IMR-90 (cell line): ENCODE measurements at places on chromosomes 2 and 18. TPM values are rescaled to one million over a fixed set of nuclear protein-coding genes. Genes with fewer than 3 reads are reported as not detected.

- DNase-seq = no peak
Observed at GRCh38 chr18:13810950-13811485, 12.9 kb upstream of the MC5R start.

DNA sequence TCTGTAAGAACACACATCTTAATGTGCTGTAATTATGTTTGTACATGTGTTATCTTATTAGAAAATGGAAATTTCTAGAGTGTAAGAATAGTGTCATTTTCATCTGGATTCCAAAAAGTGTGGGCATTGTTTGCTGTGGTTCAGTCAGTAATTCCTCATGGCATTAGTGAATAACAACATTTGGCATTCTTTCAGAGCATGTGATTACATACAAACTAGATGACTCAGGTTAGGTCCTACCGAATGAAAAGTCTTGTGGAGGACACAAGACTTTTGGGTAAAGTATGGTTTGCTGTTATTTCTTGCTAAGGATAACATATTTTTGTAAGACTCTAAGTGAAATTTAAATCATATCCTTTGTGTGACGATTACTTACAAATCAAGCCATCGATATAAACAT is 593.1 kb upstream of the NRXN1 start:
- DNase-seq = peak; percentile 73

- no peak for DNase-seq
Observed at GRCh38 chr2:101698014-101698843, 722 bp downstream of the MAP4K4 start.

DNA sequence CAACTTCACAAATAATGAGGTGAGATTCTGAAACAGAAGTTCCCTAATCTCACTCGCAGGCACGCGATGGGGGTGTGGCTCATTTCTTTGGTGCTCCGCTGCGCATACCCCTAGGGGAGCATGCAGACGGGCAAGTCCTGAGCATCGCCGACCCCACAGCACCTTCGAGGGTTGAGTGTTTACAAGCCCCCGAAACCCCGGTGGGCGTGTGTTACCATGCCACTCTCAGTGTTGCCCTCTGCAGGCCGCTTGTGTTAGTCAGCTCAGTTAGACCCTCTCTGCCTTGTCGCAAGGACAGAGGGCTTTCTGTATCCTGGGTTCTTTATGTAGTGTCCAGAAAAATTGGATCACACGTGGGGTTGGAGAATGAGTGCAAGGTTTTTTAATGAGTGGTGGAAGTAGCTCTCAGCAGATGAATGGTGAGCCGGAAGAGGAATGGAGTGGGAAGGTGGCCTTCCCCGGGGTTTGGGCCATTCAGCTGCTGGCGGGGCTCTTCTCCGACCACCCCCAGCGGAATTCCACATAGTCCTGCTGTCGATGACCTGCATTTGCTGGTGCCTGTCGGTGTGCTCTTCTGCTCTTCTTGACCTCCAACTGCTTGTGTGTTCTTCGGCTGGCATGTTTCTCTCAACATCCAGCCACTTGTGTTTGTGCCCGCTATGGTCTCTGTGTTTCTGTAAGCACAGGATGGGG is 191.3 kb downstream of the RPRM start:
- DNase-seq = no peak

GRCh38 chr2:61750624-61751023 is 103.2 kb downstream of the FAM161A start:
- DNase-seq = peak; percentile 78

DNA sequence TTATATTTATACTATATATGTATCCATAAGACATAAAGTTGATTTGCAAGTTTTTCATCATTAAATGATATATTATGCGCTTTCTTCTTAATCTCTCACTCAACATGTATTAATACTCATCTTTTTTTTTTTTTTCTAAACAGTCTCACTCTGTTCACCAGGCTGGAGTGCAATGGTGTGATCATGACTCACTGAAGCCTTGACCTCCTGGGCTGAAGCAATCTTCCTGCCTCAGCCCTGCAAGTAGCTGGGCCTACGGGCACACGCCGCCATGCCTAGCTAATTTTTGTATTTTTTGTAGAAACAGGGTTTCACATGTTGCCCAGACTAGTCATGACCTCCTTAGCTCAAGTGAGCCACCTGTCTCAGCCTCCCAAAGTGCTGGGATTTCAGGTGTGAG is 51.4 kb upstream of the MAP4K3 start:
- DNase-seq = peak; percentile 95

DNA sequence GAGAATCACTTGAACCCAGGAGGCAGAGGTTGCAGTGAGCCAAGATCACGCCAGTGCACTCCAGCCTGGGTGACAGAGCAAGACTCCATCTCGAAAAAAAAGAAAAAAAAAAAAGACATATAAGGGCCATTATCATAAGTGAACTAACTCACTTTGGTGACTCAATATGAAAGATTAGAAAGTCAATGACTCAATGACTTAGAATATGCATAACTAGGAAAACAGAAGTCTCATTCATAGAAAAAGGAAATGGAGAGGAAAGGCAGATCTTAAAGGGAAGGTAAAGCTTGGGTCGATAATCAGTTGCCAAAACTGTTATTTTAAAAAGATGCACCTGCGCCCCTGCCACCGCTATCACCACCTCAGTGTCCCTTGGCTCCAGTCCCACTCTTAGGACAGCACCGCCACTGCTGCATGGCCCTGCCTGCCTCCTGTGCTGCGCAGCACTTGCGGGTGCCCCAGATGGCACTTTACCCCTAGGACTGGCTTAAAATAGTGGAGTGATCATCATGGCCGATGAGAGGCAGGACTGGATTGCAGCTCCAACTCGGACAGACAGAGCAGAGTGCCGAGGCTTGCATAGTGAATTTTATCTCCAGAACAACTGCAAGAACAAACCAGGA is 54.7 kb downstream of the INO80D start:
- DNase-seq = peak; percentile 75

DNA sequence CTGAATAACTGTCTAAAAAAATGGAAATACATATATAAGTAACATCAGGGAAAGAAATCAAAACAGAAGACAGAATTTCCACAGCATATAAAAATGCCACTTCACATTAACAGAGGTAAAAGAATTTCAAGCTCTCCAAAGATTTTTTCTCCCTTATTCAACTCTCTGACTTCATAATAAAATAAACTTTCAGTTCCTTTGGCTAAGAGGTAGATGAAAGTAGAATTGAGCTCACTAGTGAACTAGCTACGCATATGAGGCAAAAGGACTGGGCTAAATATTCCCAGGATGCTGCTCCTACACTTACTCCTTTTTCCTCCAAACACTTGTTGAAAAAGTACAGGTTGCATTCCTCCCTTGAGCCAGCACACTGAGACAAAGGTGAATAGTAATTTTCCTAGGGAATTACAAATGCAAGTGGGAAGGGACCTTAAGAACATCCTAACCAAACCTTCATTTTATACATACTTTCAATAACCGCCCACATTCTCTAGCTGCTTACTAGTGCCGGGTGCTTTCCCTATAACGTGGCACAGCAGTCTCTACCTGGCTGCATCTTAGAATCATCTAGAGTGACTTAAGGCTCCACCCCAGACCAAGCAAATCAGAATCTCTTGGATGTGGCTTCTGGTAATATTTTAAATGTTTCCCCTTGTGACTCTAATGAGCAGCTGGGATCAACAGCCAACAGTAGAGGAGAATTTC is 136.6 kb downstream of the MTCL1 start:
- DNase-seq = peak; percentile 65

DNA sequence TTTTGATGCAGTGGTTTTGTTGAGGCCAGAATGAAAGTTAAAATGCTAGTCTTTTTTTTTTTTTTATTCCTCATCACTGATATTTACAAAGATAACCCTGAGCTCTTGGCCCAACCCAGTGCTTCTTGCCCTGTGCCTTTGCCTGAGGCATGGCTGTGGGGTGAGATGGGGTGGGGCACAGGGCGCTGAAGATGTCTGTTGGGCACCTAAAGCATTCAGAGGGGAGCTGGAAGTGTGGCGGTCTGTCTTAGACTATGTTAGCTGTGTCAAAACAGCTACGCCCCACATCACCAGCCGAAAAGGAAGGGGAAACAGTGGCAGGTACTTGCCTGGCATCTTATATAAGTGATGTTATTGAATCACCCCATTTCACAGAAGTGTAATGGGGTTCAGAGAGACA is 20.7 kb downstream of the TOGARAM2 start:
- DNase-seq = no peak

DNA sequence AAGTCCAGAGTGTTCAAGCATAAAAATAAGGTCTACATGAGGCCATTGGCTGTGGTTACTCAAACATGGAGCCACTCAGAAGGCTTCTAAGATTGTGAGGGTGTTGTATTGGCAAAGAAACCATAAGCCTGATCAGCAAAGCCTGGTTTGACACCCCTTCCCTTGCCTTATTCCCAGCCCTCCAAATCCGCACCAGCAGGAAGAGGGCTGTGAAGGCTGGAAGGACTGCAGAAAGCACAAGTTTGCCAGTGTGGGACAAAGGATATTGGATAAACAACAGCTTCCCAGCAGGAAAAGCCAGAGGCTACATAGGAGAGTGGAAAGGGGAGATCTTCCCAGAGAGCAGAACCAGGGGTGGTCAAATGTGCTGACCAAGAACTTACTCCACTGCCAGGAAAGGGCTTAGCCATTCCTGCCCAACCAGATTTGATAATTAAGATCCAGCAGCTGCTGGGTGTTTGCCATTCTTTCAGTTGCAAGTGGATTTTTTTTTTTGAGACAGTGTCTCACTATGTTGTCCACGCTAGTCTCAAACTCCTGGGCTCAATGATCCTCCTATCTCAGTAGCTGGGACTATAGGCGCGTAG is 1.5 kb upstream of the PRKAG3 start:
- DNase-seq = no peak

- no peak for DNase-seq
Observed at GRCh38 chr2:61857224-61857623, 3.4 kb upstream of the FAM161A start.

DNA sequence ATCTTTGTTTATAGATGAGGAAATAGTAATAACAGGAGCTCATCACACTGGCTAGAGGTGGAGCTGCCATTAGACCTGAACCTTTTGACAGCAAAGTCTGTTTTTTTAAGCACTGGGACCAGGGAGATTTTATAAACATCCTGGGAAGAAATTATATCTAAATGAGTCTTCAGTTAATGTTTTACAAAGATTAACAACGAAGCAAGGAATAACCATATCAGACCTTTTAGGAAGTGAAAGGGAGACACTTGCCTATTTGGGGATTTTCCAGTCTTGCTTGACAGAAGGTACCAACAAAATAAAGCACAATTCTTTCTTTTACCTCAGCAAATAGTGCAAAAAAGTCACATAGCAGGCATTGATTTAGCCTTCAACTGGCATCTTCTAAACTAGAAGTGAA is 777.0 kb downstream of the CPS1 start:
- no peak for DNase-seq

The TMEM163 gene
- polyA plus RNA-seq = not detected in 2 replicates

The DLX1 gene
- 2.1 and 2.2 TPM in 2 replicates for polyA plus RNA-seq

The IL36G gene
- not detected in 2 replicates for polyA plus RNA-seq

The CENPA gene
- polyA plus RNA-seq = 11.9 and 14.9 TPM in 2 replicates

The LRP1B gene
- 0.02 TPM in 1 of 2 replicates, not detected in the other for polyA plus RNA-seq
